ENCODE measurements at places on chromosomes 12 and 14.

DNA sequence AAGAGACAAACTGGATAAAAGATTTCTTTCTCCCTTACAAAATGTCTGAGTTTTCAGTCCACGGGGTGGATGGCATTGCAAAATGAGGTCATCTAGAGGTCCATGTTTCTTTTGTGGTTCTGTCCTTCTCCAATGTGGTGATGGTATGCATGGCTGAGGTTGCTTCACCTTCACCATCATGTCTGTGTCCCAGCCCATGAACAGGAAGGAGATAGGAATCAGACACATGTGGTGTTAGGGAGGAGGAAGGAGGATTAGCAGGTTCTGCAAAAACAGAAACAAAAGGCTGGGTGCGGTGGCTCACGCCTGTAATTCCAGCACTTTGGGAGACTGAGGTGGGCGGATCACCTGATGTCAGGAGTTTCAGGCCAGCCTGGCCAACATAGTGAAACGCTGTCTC is 11.0 kb upstream of the AEBP2 start:
- no peak for DNase-seq

DNA sequence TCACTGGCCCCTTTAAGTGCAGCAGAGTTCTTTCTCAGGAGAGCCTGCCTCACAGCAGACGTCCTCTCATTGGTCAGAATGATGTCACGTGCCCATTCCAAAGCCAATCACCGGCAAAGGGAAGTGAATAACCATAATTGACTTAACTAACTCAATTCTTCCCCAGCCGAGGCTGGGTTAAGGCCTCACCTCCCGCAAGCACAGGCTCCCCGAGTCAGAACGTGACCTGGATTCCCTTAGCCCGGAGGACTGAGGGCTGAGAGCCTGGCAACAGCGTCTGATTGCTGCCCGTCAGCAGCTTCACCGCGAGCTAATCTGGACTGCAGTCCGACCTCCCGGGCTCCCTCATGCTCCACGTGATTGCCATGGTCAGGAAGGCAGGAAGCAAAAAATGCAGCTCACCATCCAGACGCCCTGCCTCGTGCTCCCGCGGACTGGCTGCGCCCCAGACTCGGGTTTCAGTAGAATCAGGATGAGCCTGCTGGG is 92.1 kb upstream of the FZD10 start:
- no peak for DNase-seq

DNA sequence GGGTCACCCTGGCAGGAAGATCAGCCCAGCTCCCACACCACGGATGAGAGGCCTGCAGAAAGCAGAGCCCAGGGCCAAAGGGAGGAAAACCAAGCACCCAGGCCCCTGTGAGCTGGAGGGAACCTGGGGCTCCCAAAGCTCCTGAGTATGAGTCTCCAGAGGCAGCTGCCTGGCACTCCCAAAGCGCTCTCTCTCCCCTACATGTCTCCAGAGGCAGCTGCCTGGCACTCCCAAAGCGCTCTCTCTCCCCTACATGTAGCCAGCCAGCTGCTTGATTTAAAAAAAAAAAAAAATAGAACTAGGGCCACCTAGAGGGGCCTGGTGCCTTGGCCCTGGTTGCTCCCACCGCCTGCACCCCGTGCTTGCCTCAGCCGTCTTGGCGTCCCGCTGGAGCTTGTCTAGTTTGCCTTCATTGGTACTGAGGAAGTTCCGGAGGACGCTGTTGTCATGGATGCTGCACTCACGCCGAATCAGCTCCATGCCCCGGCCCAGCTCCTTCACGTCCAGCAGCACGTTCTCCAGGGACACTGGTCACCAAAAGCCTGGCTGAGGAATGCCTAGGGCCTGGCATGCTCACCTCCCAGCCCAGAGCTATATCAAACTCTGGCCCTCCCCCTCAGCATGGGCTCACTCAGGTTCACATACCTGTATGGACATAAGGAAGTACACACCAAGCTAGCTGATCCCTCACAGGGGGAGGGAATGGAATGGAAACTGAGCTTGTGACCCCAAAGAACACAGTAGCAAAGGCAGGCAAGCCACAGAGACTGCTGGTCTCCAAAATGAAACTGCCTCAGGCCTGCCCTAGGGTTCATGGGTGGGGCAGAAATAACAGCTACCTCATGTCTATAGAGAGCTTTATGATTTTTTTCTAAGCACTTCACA is 24.7 kb downstream of the PRPF40B start:
- DNase-seq = no peak

DNA sequence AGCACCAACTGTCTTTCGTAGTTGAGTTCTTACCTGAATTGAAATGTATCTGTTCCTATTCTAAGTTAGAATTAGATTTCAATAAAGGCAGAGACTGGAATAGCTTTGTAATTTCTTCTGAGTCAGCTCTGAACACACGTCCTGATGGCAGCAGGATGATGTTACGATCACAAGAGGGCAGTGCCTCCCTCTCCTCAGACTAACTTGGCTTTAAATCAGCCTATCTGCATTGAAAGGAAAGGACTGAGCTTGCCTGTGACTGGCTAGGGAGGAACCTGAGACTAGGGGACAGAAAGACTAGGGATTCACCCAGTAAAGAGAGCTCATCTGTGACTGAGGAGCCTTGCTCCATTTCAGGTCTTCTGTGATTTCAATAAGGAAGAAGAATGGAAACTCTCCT is 323.7 kb upstream of the OR4E1 start:
- peak; percentile 17 for DNase-seq

GRCh38 chr12:21939435-21939834 is 1.8 kb downstream of the ABCC9 start:
- no peak for DNase-seq

DNA sequence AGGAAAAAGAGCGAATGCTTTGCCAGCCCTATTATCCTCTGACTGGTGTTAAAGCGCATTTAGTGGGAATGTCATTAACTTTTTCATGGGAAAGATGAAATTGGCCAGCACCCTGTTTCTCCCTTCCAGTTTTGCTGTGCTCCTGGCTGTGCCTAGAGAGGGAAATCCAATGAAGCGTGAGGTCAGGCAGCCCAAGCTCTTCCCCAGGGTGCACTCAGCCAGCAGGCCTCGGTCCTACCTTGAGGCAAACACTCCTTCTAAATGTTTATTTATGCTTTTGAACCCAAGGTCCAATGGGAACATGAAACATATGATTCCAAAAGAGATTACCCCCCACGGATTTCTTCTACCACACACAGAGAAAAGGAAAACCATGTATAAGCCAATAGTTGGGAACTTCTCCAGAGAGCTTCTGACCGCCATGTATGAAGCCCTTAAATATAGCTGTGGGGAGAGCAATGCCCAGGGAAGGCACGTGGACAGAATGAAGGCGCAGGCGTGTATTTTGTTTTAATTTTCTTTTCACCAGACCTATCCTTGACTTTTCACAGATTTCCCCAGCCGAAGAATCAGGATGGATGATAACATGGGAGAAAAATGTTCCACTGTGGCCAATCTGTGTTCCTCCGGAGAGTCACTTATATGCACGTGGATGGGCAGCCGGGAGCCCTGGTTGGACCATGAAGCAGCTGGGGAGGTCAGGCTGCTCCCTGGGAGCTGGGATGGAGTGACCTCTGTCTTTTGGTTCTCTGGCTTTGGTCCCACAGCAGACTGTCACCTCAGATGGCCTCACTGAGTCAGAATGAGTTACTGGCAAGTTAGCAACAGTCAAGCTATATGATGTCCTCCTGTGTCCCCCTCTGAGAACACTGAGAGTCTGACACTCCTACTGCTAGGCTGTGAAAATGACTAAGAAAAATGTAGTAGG is 37.3 kb downstream of the GPR135 start:
- no peak for DNase-seq

DNA sequence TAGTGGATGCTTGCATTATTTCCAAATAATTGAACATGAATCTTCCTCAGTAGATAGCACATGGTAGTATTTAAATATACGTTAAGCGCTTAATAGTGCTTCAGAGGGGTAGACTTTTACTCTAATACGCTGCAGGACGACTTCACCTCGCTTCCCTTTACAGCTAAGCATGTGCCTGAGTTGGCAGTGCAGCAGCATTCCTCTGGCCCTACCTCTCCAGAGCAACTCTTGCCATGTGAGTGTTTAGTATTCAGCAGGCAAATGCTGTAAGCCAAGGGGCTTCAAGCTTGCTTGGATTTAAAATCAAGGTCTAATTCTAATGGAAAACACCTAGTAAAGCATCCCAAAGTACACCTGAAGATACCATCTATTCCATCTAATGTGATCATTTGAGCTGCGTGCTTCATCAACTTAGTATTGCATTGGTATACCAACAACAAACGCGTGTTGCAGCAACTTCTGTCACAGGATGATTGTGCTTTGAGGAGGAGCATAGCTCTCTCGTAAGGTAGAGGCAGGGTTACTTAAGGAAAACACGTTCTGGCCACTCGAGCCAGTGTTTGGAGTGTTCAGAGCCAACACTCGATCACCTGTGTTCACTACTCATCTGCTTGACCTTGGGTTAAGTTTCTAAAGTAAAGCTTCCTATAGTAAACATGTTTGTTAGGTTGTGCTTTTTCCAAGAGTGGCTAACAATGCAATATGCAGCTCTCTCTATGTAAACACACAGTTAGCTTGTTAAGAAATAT is 60.6 kb downstream of the PIWIL1 start:
- DNase-seq = no peak

DNA sequence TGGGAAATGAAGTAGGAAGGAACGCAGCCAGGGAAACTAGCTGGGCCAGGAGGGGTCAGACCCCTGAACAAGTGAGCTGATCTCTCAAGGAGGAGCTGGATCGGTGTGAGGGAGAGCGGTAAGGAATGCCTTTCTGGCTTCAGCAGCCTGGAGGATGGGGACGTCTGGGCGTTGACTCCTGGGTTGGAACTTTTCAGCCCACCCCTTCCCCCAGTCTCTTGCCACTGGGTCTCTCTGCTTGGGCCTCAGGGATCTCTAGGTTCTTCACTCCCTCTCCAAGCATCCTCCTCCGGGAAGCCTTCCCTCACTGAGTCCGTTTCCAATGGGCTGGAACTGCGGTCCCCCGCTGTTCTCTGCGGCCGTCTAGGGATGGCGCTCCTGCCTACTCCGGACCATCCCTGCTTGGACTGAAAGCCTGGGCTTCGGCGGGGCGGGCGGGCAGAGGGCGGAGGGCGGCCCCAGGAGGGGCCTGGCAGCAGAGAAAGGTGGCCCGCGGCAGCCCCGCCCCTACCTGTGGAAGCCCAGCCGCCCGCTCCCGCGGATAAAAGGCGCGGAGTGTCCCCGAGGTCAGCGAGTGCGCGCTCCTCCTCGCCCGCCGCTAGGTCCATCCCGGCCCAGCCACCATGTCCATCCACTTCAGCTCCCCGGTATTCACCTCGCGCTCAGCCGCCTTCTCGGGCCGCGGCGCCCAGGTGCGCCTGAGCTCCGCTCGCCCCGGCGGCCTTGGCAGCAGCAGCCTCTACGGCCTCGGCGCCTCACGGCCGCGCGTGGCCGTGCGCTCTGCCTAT is at the start of gene KRT7:
TSS of gene KRT7 (plus strand) at position 570 of the 788 bp plus-strand sequence. CDS start at position 624, 54 bp downstream.
- no peak for DNase-seq

GRCh38 chr12:100265732-100266584 is 921 bp downstream of the DEPDC4 start:
- no peak for DNase-seq

DNA sequence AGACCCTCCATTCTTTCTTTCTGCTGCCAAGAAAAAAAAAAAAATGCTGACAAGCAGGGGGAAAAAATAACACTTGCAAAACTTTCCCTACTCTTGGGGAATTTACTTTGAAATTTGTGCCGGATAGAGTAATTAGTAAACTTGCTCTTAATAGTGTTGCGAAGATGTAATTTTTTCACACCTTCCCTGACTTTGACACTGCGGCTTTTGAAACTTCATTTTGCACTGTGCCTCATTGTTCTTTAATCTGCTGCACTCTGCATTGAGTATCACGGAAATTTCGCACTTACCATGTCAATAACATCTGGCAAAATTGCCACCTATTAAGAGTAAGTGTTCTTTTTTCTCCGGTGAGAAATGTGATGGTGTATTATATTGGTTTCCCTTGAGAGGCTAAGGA is 596.1 kb downstream of the VRK1 start:
- no peak for DNase-seq

DNA sequence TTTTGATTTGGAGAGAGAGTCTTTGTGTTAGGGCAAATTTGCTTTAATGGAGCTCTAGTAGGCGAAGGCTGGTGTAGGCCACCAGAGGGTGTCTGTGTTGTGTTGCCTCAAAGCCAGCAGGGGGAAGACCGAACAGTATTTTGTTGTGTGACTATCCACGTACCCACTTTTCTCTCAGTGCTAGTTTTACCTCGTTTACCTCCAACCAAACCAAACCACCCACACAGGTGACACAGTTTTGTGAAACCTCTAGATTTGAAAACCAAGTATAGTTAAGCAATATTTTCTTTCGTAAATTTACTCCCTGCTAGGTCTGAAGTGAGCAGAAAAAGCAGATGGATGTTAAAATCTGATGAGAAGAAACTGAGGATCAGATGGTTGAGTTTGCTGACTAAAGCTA is 36.3 kb upstream of the NPFF start:
- DNase-seq = peak; percentile 32

DNA sequence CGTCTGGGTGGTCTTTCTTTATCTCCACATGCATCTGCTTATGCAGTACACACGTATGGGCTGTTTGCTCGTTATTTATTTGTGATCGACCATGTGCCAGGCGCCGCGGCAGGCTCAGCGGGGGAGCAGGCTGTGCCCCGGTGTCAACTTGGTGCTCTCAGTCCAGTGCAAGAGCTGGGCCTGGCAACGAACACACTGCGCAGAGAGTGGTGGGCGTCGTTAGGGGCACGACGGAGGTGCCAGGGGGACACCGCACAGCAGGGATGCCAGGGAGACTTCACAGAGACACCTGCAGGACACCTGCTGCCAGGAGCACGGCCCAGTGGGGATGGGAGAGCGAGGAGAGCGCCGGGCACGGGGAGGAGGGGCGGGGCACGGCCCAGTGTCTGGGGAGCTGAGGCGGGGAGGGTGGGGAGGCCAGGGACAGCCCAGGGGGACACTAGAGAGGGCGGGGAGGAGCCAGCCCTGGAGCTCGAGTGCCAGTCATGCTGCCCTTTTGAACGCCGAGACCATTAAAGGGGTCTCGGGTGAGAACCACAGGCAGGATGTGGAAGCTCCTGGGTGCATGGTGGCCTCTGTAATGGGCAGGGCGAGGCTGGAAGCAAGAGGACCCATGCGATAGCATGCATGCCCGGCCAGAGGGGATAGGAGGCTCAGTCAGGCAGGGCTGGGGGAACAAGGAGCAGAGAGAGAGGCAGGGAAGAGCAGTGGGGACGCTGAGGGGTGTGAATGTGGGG is 652 bp upstream of the LRCOL1 start:
- DNase-seq = no peak

GRCh38 chr14:67416085-67416484 is 4.1 kb upstream of the PLEK2 start:
- no peak for DNase-seq

DNA sequence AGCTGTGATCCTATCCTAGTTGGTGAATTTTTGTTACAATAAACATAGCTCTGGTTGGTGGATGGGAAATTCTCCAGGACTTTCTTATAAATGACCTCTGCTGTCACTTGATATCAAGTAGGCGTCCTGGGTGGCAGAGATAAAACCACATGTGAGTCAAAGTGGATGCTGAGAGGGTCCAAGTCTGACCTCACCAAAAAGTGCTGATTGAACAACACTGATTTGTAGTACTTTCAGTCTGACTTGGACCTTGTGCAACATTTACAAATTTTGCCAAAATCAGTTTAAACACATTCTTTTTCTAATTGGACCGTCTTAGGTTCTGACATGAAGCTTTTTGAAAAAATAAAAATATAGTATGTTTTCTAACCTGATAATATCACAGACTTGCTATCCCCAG is 585.6 kb downstream of the GALC start:
- no peak for DNase-seq
